ENCODE measurements at places on chromosomes 6 and 20.

DNA sequence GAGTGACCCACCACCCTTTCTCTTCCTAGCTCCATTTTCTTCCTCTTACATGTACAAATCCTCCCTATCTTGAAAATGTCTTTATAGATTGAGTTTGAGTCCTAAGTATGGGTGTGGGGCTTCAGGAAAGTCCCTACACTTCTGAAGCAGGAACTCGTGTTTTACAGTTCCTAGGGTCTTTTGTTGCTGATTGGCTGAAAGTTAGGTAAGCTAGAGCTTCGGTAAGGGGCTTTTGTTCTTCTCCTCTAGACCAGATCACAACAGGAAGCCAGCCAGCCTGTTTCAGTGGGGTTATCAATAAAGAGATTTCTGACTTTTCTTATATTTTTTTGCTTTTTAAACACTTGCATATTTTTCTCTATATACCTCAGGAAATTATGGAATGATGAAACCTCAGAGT lies 51.3 kb downstream of the CNR1 start:
- no peak for DNase-seq

GRCh38 chr20:48829940-48830339 lies 2.1 kb upstream of the PREX1 start:
- no peak for DNase-seq

DNA sequence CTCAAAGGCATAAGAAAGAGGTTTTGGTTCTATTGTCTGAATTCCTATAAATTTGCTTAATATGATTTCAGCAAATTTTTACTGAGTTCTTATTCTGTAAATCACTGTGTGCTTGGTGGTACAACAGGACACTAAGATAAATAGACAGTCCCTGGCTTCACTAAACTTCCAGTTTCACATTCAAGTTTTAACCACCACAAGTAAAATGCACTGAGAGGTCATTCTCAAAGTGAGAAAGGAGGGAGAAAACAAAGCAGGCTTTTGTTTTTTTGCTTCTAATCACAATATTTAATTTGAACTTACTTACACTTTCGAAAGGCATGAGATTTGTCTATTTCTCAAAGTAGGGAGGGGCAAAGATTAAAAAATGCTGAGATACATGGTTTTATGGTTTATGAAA lies 445.7 kb downstream of the CDC5L start:
- no peak for DNase-seq

DNA sequence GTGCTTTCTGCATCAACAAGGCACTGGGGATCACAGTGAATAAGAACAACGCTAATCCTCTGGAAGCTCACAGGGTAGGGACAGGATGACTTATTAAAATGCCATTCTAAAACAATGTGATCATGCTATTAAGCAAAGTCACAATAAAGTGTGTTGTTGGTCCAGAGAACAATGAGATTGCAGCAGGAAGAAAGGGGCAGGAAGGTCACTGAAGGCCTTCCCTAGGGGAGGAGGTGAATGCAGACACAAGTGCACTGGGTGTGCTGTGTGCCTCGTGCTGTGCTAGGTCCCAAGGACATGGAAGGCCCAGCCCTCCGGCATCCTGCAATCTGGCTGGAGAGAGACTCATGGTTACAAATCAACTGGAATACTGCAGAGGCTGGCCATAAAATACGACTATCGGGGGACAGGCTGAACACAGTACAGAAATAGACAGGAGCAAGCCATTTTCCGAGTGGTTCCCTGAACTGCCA lies 55.7 kb downstream of the LYRM4 start:
- no peak for DNase-seq

- no peak for DNase-seq
Measured at GRCh38 chr6:145485288-145485687, 250.0 kb downstream of the EPM2A start.

DNA sequence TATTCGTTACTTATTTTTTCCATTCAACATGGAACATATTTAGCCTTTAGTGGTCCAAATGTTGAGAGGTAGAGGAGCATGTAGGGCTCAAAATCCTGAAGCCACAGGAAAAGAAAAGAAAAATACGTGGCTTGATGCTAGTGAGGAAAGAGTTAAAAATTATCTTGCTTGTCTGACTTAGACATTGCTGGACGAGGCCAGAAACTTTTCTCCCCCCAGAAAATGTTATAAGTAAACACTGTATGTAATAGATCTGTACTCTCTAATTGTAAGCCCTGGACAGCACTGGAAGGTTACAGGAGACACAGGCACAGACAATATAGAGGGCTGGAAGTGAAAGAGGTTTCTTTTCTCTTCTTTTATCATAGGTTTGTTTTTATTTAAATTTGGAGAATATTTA lies 165.6 kb downstream of the ZFP64 start:
- DNase-seq = no peak

GRCh38 chr6:33742092-33742491 lies 4.6 kb downstream of the IP6K3 start:
- no peak for DNase-seq

DNA sequence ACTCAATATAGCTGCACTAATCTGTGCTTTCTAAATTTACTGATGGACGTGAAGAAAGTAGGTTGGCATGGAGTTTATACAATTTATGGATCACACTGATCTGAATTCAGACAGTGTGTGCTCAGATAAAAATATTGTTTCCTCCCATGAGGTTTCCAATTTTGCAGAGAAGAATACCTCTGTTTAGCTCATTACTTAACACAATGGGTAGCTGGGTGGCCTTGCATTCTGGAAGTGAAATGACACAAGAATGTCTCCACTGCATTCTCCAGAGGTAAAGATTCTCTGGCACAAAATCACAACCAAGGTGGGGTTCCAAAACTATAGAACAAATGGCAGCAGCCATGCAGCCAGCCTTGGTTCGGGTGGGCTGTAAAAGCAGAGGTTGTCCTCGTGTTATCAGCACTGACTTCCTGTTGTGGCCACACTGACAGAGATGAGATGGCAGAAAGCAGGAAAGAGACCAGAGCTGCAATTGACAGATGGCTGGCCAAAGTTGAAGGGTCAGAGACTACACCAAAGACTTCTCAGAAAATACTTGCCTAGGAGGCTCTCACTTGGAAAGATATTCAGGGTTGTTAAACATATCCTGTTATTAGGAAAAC lies 50.2 kb downstream of the HDAC2 start:
- no peak for DNase-seq

DNA sequence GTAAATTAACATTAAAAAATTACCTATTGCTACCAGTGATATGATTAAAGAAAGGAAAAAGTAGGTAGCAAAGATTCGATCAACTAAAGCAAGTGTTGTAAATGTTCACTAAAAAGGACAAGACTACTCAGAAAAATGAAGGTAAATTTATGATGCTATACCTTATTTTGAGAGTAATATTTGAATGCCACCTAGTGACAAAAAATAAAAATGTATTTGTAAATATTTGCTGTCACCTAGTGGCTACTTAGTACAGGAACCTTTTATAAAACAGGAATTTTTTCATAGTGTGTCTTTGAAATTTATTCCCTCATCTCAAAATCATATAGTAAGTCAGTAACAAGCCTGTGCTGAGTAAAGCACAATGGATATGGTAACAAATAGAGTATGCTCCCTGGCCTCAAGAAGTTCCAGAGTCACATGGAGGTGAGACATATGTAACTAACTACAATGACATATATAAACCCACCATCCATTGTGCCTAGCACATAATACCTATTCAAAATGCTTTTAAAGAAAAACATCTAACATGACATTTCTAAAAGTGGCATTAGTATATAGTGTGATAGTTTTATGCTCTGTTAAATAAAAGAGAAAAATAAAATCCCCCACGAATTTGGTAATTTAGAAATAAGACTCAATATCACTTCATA lies 193.1 kb upstream of the SIM1 start:
- DNase-seq = peak; percentile 58

GRCh38 chr6:414447-414846 lies 22.9 kb downstream of the IRF4 start:
- DNase-seq = no peak

- DNase-seq = no peak
Measured at GRCh38 chr20:53847837-53848170, 222.6 kb downstream of the BCAS1 start.

GRCh38 chr20:1402149-1402548 lies 9.3 kb upstream of the FKBP1A start:
- no peak for DNase-seq

GRCh38 chr6:44356487-44356886 lies 14.0 kb downstream of the SPATS1 start:
- DNase-seq = no peak

DNA sequence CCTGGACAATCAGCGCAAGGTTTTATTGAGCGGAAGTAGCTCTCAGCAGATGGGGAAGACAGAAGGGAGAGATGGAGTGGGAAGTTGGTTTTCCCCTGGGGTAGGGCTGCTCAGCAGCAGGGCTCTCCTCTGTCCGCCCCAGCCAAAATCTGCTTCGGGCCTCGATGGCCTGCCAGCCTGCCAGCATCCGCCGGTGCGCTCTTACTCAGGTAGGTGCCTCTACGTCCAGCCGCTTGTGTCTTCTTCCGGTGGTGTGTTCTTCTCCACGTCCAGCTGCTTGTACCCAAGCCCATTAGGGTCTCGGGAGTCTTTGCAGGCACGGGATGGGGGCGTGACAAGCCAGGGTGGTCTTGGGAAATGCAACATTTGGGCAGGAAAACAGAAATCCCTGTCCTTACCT lies 1340.0 kb upstream of the MAP3K7 start:
- DNase-seq = no peak

DNA sequence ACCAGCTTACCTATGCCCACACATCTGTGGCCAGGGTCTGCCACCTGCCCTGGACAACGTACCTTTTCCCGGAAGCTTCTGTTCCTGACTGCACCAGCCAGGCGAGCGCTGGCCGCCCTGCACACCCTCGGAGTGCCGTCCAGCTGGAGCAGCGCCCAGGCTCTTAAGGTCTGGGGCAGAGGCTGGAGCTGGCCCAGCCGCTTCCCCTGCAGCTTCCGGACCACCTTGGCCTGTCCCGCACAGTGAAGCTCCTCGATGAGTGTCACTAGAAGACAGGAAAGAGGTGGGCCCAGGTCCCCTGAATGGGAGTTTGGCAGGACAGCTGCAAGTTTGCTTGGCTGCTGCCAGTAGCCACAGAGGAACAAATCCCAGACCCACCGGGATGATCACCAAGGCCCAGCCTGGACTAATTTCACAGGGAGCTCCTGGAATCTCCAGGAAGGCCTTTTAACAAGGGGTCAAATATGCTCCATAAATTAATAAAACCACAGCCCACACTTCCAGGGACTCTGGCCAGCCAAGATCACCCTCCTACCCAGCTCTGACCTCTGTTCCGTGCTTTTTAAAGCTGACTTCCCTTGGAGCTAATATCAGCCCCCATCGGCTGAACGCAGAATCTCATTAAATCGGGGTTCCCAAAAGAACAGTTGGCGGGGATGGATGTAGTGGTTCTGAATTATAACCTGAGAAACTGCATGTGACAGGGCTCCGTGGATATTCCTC lies 82.3 kb downstream of the PTPN1 start:
- peak; percentile 50 for DNase-seq

- no peak for DNase-seq
Measured at GRCh38 chr20:25705830-25706351, 9.2 kb upstream of the ZNF337 start.

- DNase-seq = no peak
Measured at GRCh38 chr6:166583230-166583965, 3.1 kb downstream of the RAMACL start.

- no peak for DNase-seq
Measured at GRCh38 chr20:25860531-25861150, 164.0 kb upstream of the ZNF337 start.

- no peak for DNase-seq
Measured at GRCh38 chr6:165511807-165512206, 151.2 kb downstream of the PDE10A start.
